ENCODE measurements at places on chromosomes 2 and 18.
A peak's percentile ranks its signal among the peaks of the same experiment; 100 is the strongest.

DNA sequence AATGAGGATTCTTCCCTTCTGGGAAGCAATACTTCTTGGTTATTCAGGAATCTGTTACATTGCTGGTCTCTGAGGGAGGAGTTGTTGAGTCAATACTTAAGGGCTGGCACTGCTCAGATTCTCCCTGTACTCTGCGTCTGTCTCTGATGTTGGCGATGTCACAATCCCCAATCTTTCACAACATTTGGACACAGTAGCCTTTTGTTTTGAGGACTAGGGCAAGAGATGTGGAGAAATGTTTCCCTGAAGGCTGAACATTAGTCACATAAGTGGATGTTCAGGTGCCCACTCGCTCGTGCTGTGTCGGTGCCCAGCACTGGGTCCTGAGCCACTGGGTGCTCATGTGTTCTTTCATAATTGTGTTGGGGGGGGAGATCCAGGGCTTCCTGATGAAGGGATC is 55.0 kb downstream of the MAPK4 start:
- peak; percentile 45 for DNase-seq

DNA sequence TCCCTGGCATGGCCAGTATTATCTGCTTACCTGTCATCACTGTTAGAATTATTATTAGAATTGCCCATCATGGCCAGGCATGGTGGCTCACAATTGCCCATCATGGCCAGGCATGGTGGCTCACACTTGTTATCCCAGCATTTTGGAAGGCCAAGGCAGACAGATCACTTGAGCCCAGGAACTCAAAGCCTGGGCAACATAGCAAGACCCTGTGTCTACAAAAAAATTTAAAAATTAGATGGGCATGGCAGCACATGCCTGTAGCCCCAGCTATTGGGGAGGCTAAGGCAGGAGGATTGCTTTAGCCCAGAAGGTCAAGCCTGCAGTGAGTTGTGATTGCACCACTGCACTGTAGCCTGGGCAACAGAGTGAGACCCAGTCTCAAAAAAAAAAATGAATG is 27.4 kb upstream of the ID2 start:
- DNase-seq, result no peak

- no peak for DNase-seq
Observed at GRCh38 chr2:222622910-222623309, 33.0 kb downstream of the FARSB start.

- no peak for DNase-seq
Observed at GRCh38 chr2:130310881-130311280, 31.8 kb upstream of the IMP4 start.

- no peak for DNase-seq
Observed at GRCh38 chr2:159550231-159550630, 66.1 kb downstream of the BAZ2B start.

DNA sequence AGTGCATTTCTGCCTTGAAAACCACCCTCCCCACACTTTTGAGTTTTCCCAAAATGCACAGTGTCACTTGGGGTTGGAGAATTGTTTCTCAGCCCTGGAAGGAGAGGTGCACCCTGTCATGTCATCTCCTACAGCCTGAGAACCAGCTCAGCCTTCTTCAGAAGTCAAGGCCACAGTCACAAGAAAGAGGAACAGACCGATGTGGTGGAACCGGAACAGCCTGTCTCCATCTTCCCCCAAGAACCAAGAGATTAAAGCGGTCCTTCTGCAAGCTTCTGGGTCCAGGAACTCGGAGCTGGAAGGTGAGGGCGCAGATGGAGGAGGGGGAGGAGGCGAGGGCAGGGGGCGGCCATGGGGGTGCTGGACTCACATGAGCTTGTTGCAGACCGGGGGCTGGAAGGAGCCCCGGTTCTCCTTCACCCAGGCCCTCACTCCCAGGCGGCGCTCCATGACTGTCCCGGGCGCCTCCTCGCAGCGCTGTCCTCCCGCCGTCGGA is 248 bp downstream of the HAAO start:
- DNase-seq, result no peak

DNA sequence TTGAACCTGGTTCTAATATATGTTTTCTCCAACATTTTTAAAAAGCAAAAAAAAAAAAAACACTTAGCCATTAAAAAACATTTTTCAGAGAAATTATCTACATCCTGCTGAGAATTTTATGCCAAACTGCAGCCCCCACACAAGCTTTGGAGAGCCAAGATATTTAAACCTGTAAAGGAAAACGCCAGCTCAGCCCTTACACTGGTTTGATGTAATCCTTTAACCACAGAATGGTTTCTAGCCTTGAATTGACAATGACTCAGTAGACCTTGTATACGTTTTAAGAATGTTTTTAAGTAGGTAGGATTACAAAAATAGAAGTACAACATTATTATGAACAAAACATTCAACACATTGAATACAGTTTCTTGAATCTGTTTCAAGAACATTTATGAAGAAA is 113.6 kb downstream of the BABAM2 start:
- no peak for DNase-seq

DNA sequence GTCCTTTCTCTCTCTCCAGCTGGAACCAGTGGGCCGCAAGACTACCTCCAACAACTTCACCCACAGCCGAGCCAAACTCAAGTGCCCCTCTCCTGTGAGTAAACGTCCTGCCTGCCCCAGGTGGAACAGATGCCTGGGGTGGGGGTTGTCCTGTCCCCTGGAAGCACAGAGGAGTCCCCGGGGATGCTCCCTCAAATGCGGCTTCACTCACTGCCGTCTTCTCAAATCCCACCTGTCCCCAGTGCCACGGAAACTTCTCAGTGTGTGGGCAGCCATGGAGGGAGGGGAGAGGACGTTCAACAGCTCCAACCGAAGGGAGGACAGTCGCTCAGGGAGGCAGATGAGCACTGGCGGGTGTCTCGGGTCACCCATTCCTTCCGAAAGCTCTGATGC is 110.7 kb upstream of the PPP1CB start:
- DNase-seq, result no peak

DNA sequence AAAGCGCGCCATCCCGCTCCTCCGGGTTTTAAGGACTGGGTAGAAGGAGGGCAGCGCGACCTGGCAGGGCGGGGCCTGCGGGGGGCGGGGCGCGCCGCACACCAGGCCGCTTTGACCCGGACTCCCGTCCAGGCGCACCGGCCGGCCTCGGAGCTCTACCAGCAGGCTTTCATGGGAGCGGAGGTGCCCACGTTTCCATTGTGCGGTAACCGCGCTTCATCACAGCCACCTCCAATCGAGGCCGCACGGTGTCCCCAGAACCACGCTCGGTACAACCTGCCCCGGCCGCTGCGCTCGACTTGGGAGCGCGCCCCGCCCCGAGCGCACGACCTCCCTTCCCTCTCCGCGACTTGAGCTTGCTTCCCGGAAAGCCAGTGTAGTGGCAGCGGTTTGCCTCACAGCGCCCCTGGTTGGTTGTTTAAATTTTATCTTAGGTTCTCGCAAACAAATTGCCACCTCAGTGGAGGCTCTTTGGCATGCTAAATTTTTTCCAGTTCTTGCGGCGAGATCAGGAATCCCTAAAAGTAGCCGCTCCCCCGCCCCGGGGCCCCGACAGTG is 280 bp upstream of the CYP1B1 start:
- peak; percentile 65 for DNase-seq

GRCh38 chr2:54617409-54617808 is 106.1 kb upstream of the EML6 start:
- DNase-seq, result no peak

DNA sequence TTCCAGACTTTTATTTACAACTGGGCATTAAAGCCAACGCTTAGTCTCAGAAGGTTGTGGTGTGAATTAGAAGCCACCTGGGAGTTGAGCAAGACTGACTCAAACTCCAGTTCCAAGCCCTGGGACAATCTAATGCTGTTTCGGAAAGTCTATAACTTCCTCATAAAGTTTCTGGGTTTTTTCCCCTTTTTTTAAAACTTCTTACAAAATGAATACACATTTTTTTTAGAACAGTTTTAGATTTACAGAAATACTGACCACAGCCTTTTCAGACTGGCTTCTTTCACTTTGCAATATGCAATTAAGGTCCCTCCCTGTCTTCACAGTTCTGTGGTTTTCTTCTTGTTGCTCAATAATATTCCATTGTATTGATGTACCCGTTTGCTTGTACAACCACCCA is 115.9 kb upstream of the TWIST2 start:
- no peak for DNase-seq

DNA sequence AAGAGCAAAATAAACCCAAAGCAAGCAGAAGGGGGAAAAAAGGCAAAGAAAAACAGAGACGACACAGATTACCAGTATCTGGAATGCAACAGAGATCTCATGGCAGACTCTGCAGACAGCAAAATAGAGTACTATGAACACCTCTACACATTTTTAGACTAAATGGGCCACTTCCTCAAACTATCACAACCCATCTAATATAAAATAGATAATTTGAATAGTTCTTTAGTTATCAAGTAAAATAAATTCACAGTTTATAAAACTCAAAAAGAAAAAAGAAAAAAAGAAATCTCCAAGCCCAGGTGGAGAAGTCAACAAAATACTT is 16.6 kb downstream of the SESTD1 start:
- no peak for DNase-seq

GRCh38 chr2:204022550-204022949 is 86.0 kb downstream of the ICOS start:
- no peak for DNase-seq

- DNase-seq, result no peak
Observed at GRCh38 chr2:52931660-52932059, 835.9 kb upstream of the CHAC2 start.

DNA sequence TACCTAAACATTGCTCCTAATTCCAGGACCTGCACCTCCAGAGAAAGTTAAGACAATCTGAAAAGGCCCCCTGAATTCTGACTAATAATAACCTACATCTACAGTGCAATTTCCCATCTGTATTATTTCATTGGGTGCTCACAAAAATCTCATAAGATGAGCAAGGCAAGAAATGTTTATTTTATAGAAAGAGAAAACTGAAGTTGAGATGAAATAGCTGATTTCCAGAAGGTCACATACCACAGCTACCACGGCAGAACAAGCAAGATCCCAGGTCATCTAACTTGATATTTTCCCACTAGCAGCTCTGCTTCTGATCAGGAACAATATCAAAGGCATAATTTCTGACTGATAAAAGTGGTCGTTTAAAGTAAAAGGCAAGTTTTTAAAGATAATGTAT is 105.8 kb upstream of the COL5A2 start:
- DNase-seq, result no peak

GRCh38 chr2:12718711-12719399 is 2.1 kb downstream of the TRIB2 start:
- DNase-seq, result no peak

GRCh38 chr2:162230761-162231160 is 12.5 kb downstream of the FAP start:
- no peak for DNase-seq

DNA sequence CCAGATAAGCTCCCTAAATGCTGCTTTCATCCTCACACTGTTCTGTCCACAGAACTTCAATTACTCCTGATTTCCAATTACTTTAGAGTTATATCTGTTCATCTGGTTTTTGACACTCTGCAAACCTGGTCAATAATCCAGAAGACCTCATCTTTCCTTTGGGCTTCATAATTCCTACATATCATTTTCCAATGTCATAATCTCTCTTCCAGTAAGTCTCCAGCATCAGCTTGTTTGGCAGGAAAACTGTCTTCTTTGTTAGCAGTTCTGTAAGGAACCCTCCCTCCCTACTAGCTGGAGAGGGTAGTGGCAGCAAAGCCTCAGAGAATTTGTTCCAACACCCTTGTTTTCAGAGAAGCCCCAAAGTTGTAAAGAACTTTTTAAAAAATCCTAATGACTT is 11.9 kb upstream of the SLC14A1 start:
- no peak for DNase-seq

DNA sequence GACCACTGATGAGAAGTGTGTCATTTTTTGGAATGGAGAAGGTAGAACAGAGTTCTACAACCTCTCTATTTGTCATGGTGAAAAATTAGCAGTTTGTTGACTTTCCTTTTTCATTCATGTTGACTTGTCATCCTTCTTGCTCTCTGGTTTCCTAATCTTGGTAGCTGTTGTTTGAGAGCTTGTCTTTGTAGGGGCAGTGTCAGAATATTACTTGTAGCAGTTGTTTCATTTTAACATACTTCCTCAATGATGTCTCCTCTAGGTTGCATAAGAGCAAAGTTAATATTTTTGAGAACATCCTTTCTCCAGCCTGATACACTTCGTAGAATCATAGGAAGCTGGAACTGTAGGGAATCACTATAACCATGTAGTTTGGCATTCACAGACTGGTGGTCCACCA is 368.2 kb upstream of the FANCL start:
- DNase-seq, result no peak

DNA sequence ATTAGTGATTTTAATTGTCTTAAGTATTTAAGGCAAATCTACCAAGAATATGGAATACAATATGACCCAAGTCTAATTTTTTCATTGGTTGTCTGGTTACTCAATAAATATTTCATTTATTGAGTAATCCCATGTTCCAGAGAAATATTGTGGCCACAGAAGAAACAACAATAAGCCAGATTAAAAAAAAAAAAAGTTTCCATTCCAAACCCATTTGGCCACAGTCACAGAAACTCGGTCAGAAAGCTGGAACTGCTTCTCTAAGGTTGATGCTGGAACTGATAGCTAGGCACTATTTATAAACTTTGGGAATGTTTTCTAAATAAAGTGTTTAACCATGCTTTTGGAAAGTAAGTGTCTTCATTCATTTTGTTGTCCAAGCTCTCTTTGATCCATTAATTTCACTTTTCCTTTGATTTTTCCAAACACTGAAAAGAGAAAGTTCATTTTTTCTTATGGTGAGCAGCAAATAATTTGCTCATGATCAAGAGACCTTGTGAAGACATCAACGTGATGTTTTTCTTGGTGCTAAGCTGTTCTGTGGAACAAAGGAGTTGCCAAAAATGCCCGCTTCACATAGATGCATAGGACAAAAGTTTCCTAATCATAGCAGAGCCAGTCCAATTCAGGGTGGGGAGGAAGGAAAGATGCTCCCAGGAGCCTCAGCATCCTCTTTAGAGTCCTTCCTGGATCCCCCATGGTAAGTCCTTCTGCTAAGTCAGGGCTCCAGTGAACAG is 72.1 kb upstream of the CCBE1 start:
- no peak for DNase-seq

DNA sequence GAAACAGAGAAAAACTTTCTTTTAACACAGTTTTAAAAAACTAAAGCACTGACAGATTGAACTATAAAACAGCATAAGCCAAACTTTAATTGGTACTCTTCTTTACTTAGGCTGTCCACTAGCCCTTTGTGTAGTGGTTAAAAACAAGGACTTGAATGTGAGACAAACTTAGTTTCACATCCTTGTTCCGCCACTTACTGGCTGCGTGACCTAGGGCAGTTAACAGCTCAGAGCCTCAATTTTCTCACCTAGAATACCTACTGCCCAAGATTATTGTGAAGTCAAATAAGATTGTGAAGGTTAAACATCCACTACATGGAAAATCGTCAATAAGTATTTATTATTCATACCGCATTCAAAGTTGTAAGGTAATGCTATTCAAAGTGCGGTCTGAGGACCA is 2.0 kb downstream of the WDR35 start:
- DNase-seq, result no peak

DNA sequence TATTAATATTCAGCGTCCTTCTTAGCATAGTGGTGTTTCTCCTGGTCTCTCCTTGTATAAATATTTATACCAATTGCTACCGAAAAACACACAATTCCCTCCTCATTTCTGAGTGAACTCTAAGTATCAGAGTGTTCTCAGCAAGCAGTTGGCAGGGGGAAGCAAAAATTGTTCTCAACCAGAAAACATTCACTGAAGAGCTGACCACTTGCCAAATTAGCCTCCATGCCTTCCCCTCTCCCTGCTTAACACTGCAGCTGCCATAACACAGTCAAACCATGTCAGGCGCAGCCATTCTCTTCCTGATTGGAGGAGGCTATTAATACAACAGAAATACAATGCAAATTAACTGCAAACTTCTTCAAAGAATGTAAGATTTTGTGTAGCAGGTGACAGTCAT is 105.0 kb downstream of the COL6A3 start:
- DNase-seq, result no peak

Measured in foreskin melanocyte (primary cell).